Spinal cord (tissue), 10 donors: ENCODE measurements at places on chromosomes 4 and X.

DNA sequence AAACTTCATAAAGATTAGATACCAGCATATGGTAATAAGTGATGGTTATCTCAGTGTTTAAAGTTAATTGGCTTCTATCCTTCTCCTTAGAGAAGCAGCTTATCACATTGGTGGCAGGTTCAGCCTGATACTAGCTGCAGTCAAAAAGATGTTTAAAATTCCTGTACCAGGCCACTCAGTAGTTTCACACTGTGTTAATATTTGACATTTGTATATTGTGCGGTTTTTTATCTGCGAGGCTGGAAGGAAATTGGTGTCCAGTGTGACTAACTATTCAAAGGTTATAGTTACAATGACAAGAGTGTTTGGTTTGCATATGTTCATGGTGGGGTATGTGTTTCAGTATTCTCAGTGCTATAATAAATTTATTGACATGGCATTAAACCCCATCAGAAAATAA, 27.5 kb upstream of the TBC1D8B start:
- no peak for DNase-seq

- no peak for DNase-seq
Observed at GRCh38 chr4:139521754-139522401, 34.1 kb downstream of the SETD7 start.

DNA sequence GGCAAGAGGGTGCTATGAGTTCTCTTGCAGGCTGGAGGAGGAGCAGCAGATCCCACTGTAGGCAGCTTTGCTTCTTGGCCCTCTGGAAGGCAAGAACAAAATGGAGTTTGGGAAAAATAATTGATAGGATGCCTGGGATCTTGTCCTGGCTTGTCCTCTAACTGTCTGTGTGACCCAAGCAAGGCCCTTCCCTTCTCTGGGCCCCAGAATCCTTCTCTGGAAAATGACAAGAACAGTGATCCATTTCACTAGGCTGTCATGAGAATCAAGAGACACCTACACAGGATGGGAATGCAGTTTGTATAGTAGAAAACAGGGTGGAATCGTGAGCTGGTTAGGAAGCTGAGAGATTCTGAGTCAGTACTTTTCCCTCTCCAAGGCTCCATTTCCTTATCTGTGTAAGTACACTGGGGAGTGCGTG, 133.3 kb downstream of the PJA1 start:
- no peak for DNase-seq

- DNase-seq, result peak; percentile 5
Observed at GRCh38 chrX:84186603-84187532, 1.1 kb downstream of the RPS6KA6 start.

DNA sequence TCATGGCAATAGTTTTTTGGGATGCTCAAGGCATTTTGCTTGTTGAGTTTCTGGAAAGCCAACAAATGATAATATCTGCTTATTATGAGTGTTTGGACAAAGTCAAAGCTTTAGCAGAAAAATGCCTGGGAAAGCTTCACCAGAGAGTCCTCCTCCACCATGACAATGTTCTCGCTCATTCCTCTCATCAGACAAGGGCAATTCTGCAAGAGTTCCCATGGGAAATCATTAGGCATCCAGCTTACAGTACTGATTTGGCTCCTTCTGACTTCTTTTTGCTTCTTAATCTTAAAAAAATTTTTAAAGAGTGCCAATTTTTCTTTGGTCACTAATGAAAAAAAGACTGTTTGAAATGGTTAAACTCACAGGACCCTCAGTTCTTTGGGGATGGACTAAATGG, 136.3 kb downstream of the UBE2K start:
- DNase-seq, result no peak

DNA sequence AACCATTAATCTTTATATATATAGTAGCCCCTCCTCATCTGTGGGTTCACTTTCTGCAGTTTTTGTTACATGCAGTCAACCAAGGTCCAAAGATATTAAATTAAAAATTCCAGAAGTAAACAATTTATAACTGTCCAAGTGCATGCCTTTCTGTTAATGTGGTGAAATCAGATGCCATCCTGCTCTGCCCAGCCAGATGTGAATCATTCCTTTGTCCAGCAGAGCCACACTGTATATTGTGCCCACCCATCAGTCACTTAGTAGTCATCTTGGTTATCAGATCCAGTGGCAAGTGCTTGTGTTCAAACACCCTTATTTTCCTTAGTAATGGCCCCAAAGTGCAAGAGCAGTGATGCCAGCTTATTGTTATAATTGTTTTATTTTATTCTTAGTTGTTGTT, 17.2 kb upstream of the PRDM5 start:
- DNase-seq, result no peak

DNA sequence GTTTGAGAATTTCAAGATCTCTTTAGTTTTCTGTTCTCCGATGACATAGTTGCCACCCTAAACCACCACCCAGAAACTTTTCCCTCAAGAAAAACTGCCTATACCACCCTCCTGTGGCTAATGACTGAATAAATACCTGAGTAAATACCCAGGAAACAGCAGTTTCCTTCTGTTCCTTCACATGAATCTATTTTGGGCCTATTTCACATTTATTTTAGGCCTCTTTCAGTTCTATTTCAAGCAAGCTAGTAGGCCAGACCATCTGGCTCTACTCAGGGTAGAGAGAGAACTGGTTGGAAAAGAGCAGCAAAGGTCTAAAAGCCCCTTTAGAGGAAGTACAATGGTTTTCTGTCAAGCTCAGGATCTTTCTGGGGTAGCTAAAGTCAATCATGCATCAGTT, 23.4 kb downstream of the ARHGEF9 start:
- no peak for DNase-seq

GRCh38 chrX:2550328-2551020, 49.7 kb upstream of the DHRSX start:
- no peak for DNase-seq

- DNase-seq, result no peak
Observed at GRCh38 chrX:13837290-13837745, 20.4 kb upstream of the GPM6B start.

DNA sequence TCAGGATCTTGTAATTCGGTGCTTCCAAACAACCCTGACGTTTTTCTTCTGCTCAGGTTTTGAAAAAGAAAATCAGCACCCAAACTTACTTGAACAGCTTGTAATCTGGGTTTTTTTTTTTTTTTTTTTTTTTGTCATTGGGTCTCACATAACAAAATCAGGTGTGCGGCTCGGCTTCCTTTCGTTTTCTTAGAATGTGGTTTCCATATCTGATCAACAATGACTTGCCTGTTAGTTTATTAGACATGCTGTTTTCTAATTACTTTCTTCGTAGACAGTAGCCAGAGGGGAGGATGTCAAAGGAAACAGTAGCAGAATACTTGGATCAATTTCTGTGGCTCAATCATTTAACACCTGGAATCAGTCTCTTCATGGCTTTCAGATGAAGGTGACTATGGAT, 890 bp upstream of the FREM3 start:
- no peak for DNase-seq
